Natural killer cell treated with Interleukin-12 subunit alpha and Interleukin-12 subunit beta and Interleukin-15 and Interleukin-18, amount 100 ng/mL, for 72 hours (primary cell): ENCODE measurements at places on chromosomes 7 and 10.

GRCh38 chr10:97058521-97058920 lies 127.2 kb downstream of the SLIT1 start:
- DNase-seq: no peak

- DNase-seq: peak; percentile 63
These were observed 66.4 kb downstream of the EXOC6 start for GRCh38 chr10:92914478-92915325.

DNA sequence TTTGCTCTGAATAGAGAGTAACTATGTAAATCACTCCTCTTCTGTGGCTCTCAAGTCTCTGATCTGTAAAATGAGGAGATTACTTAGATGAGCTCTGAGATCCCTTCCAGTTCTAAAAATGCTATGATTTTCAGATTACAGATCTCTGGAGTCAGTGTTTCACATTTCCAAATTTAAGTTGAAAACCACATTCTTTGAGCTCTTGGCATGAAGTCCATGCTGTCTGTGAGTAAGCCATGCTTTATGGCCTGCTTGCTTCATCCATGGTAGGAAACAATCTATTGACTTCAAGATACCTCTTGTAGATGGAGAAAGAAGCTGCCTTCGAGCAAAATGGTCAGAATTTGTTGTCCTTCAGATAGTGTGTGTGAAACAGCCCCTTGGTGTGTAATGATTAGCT lies 64.9 kb downstream of the CELF2 start:
- DNase-seq: no peak

- no peak for DNase-seq
These were observed 43.4 kb upstream of the PDLIM1 start for GRCh38 chr10:95333997-95334804.

DNA sequence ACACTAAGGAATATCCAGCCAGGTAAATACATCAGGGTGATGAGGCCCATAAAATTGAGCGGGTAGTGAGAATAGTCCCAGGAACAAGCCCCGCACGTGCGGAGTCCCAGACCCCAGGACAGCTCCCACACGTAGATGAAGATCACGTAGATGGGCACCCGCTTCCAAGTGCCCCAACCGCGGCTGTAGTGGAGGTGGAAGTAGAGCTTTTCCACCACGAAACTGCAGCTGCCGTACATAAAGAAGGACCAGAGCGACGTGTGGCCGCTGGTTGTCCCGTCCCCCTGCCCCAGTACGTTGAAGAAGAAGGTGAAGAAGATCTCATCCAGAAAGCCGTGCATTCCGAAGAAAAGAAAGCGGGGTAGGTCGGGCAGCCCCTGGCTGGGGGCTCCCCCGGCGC lies 948 bp downstream of the TMEM229A start:
- no peak for DNase-seq

- DNase-seq: no peak
These were observed 22.1 kb downstream of the CFAP46 start for GRCh38 chr10:132920101-132920925.

GRCh38 chr10:127100983-127101615 lies 95.3 kb downstream of the INSYN2A start:
- DNase-seq: no peak

GRCh38 chr7:22549667-22550513 lies 49.9 kb upstream of the STEAP1B start:
- DNase-seq: no peak

DNA sequence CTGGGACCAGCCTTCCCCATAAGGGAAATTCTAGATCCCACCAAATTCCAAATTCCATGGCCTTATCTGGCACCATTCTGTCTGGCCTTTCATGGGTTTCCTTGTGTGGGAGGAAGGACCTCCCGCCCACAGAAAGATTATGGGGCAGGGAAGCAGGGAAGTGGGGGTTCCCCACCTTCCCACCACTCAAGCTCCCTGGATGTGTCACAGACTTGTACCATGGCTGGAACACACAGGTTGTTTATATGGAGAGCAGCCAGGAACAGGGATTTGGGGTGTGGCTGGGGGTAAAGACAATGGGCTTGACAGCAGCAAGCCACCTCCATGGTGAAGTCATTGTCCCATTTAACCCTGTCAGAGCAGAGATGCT lies 18.3 kb downstream of the UNC5B start:
- no peak for DNase-seq

- no peak for DNase-seq
These were observed 259.1 kb upstream of the MKLN1 start for GRCh38 chr7:131068604-131069021.
